ENCODE measurements at places on chromosomes 2 and 18.

GRCh38 chr2:10234013-10234306, 68.7 kb upstream of the HPCAL1 start:
- no peak for DNase-seq

GRCh38 chr2:105640246-105640645, 104.5 kb upstream of the NCK2 start:
- DNase-seq = no peak

GRCh38 chr18:80167931-80168330, 58.9 kb downstream of the ADNP2 start:
- DNase-seq = no peak

DNA sequence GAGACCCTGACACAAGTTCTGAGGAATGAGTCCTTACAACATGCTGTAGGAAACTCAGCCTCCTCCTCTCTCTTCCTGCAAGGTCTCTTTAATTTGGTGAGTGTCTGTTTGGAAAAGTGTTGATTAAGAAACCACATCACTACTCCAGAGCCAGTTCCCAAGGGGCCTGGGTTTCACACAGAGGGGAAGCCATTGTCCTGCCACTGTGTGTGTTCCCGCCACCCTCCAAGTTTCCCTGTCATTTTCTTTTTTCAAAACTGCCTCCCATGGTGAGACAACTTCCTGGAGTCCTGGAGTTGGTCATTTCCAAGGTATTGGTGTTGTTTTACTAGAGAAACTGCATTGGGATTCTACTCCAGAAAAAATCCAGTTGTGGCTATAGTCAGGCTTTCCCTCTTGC, 232.0 kb upstream of the PARD3B start:
- DNase-seq = no peak

DNA sequence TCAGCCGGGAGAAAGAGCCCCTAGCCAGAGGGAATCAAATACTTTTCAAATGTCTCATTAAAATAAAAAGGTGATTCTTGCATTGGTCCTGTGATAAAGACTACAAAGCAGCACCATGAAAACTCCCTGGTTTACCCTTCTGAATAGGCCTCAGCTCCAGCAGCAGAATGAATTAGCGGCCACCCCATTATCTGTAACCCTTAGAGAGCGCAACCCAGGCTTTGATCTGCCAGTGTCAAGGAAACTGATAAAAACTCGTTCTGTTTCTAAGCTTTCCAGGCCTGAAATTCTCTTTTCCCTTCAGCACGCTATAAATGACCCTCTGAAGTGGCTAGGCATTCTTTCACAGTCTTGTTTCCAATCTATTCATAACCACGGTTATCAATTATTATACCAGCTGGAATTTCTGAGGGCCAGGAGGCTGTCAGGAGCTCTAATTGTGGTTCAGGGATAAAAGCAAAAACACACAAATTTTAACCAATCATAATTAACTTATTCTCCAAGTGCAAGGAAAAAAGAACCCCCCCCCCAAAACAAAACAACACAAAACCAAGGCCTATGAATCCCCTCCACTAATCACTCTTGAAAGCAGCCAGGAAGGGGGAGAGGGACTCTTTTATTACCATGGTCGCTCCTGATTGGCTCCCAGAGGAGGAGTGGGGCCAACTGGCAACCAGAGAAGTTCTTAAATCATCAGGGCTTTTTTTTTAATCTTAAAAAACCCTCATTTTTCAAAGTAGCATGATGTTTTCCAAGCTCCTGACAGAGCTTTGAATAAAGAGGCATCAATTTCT, 258.9 kb downstream of the CYRIA start:
- no peak for DNase-seq

DNA sequence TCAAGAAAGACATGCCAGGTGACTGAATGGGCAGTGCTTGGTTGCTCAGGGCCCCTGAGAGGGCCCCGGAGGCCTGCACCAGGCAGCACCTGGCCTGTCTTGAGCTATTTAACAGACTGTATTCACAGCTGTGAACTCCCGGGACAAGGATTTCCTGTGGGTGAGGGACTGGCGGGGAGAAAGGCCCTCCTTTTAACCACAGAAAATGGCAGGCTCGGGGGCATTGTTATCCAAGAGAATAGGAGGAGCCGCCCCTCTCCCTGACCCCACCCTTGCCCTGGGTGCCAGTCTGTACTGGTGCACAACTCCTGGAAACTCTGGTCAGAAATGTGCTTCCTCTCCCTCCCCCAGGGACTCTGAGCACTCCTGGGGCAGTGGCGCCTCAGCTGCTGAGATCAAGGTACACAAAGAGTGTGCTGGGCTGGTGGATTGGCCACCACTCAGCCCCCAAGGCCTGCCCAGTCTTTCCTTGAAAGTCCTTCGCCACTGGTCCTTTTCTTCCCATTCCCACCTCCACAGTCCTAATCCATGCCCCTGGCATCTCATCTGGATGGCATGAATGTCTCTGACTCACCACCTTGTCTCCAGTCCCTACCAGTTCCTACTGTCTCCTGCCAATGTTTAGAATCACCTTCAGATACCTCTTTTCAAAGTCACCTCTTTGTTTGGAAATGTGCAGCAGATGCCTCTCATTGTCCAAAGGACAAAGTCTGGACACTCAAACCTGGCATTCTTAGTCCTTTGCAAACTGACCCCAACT, 19.6 kb upstream of the EPAS1 start:
- DNase-seq = no peak

DNA sequence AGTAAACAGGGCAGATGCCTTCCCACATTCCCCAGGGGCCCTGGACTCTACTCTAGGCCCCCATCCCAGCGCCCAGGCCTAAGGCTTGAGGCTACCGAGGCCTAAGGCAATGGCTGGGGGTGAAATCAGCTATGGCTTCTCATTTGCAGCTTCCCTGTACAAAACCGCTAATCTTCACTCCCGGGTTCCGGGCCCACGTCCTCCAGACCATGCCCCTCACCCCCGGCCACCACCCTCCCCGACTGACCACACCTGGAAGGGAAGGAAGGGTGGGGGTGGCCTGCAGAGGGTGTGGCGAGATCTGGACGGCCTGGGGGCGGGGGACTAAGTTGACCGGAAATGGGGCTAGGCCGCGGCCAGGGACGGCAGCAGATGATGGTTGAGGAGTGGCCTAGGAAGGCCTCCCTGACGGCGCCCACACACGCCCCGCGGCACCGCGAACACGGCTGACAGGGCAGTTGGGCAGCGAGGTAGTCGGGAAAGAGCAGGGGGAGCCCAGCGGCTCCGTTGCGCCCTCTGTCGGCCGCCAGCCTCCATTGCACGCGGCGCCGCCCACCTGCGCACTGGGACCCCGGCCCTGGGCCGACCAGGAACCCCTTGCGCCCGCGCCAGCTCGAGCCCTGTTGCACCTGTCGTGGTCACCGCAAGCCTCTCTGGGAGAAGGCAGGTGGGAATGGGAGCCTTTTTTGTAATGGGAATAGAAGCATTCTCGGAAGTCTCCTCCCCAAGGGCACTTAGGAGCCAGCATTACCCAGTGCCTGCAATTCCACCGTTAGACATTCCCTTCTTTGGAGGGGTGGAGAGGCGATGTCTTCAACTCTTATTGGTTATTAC, 117.1 kb upstream of the STPG4 start:
- peak; percentile 36 for DNase-seq

DNA sequence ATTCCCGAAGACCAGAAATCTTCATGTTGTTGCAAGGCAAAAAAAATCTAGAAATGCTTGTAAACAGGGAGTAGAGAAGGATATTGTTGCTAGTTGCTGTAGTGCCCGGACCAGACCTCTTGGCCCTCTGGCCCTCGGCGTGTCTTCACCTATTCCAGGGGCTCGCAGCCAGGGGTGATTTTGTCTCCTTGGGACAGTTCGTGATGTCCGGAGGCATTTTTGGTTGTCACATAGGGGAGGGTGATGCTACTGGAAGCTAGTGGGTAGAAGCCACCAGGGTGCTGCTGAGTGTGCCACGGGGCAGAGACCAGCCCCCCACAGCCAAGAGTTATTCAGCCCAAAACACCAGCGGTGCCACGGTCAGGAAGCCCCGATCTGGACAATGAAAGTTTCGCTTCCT, 230.7 kb downstream of the GBX2 start:
- DNase-seq = no peak

DNA sequence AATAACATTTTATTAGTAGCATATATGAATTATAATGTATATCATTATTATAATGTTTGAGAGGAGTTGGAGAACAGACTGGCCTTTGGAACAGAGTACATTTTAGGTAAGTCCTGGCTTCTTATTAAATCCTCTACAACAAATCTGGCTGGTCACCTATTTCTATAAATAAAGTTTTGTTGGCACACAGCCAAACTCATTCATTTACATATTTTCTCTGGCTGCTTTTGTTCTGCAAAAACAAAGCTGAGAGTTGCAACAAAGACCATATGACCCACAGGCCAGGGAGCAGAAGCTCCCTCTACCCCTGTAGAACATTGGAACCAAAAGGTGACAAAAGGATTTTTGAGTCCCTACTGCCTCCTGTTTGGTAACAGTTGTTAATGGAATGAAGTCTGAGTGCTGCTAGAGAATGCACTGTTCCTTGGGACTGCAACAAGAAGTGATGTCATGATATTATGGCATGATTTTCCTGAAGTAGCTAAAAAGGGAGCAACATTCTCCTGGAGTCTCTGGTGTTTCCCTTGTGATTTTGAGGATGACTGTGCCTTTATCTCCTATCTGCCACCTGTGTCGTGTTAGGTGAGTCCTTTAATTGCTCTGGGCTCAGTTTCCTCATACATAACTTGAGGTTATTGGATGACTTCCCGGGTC, 22.0 kb upstream of the SP9 start:
- no peak for DNase-seq

DNA sequence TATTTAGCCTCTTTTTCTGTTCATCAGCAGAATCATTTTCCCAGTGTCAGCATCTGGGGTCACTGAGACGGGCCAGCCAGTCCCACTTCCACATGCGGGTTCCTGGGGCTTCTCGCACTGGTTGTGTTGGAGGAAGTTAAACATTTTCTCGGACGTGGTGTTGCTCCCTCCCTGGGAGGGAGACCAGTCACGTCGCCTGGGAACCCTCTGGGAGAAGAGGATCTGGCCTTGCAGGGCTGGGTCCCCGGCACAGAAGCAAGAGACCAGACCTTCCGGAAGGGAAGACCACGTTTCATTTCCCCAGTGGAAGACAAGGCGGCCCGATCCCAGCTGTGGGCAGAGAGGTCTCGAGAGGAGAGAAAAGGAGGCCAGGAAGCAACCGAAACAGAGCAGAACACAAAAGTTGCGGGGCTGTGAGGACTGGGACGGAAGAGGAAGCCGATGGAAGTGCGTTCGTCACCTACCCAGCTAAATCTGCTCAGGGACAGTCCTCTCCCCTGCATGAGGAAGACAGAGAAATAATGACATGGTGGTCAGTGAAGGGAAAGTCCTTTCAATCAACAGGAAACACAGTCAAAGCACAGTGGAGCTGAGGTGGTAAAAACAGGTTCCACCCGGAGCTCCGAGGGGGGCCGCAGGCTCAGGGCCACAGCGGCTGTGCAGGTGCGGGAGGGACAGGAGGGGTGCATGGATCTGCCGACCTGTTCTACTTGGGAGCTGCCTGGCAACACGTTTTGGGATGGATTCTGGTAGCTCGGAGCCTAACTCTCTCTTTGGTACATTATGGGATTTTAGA, 144.4 kb downstream of the MBP start:
- DNase-seq = no peak

GRCh38 chr18:63309422-63309821, 10.1 kb downstream of the BCL2 start:
- DNase-seq = no peak

- peak; percentile 16 for DNase-seq
These were observed 6.2 kb upstream of the GPR155 start for GRCh38 chr2:174492963-174493431.

GRCh38 chr2:99801327-99801901, 311.6 kb upstream of the REV1 start:
- DNase-seq = no peak

- no peak for DNase-seq
These were observed 79.7 kb upstream of the IGFBP5 start for GRCh38 chr2:216775043-216775453.

- no peak for DNase-seq
These were observed 48.1 kb downstream of the PLB1 start for GRCh38 chr2:28544036-28544346.

DNA sequence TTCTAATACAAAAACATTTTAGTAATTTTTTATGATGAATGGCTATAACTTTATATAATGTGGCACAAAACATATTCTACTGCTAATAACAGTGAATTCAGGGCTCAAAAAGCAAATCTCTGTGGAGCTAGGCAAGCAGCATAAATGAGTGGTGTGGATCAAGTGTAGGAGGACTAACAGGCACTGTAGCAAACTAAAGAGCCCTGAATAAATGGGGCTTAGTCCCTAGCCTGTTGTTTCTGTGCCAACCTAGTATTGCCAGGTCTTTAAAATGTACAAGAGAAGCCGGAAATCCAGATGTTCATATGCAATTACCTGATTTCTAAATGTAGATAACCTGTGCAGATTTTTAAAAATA, 18.5 kb downstream of the REL start:
- no peak for DNase-seq

- no peak for DNase-seq
These were observed 54.8 kb upstream of the LPIN2 start for GRCh38 chr18:3067722-3068121.

- no peak for DNase-seq
These were observed 125.6 kb upstream of the LGALSL start for GRCh38 chr2:64328415-64328722.

GRCh38 chr18:76588601-76589226, 93.7 kb upstream of the ZNF516 start:
- DNase-seq = no peak

GRCh38 chr18:11887328-11888128, 20.6 kb downstream of the MPPE1 start:
- DNase-seq = no peak

DNA sequence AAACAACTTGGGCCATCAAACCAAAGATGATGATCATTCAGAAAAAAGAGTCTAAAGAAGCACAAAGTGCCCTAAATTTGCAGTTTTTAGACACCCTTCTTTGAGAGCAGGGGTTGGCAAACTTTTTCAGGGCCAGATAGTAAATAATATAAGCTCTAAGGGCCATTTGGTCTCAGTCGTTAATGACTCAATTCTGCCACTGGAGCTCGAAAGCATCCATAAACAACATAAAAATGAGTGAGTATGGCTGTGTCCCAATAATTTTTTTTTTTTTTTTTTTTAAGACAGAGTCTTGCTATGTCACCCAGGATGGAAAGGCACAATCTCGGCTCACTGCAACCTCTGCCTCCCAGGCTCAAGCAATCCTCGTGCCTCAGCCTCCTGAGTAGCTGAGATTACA, 152.3 kb downstream of the DTNB start:
- DNase-seq = no peak

GRCh38 chr18:8011906-8012305, 444.8 kb downstream of the PTPRM start:
- DNase-seq = no peak

DNA sequence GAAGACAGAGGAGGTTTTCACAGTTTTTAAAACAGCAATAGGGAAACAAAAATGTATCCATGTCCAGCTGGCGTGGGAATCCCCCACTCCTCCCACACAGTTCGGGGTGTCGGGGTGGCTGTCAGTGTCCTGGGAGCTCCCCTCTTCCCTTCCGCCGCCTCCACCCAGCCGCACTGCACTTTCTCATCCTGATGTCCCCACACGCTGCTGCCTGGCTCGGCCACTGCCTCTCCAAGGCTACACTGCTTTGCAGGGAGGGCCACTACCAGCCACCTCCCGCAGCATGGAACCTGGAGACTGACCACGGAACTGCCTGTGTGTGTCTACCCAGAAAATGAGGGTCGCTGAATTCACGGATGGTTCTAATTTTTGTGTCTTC, 138.7 kb upstream of the CTDP1 start:
- no peak for DNase-seq

Data from stimulated activated CD8-positive, alpha-beta memory T cell treated with anti-CD3 and anti-CD28 coated beads, Interleukin-7, amount 100 ng/mL, for 1 hour (primary cell).